ENCODE measurements at places on chromosomes 1 and 21.

- DNase-seq, result no peak
- H3K36me3 ChIP-seq, result peaks cover 75% of the 10 kb centered on the region
- H3K4me1 ChIP-seq, result no peaks in the 10 kb centered on the region
- H3K27me3 ChIP-seq, result no peaks in the 10 kb centered on the region
These were observed 30.1 kb upstream of the GNG4 start for GRCh38 chr1:235679644-235680043.

DNA sequence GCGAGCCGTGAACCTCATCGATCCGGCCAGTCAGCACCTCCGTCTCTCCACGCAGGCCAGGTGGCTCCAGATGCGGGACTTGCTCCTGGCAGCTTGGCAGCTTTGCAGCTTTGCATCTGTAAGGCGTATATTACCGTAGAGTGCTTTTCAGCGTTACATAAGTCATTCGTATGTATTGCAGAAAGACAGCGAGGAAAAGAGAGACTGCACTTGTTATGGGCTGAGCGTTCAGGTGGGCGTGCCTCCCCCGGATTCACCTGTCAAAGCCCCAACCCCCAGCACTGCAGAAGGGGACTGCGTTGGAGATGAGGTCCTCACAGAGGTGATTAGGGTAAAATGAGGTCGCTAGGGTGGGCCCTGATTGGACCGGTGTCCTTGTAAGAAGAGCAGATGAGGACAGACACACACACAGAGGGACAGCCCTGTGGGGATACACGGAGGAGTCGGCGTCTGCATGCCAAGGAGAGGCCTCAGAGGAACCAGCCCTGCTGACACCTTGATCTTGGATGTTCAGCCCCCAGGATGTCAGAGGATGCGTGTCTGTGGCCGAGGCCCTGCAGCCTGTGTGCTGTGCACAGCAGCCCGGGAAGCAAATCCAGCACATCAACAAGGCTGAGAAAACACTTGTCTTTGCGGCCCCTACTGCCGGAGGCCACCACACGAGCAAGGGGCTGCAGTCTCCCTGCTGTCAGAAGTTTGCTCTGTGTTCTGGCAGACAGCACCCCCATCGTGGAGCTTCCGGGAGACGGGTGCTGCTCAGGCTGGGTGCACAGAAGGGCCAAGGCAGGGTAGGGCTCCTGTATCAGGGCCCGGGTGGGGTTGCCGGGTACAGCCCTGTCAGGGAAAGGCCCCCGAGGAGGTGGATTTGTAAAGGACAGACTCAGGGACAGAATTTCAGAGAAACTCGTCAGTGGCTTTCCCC, 10.9 kb upstream of the AGPAT3 start:
- peaks cover 17% of the 10 kb centered on the region for H3K4me1 ChIP-seq
- H3K27ac ChIP-seq, result peak overlapping the region; percentile 54
- H3K36me3 ChIP-seq, result no peaks in the 10 kb centered on the region
- DNase-seq, result no peak
- no peak overlapping the region for H3K4me3 ChIP-seq
- H3K27me3 ChIP-seq, result peaks cover 19% of the 10 kb centered on the region

- no peaks in the 10 kb centered on the region for H3K27me3 ChIP-seq
- no peak for DNase-seq
- H3K27ac ChIP-seq, result no peak overlapping the region
- peaks cover 36% of the 10 kb centered on the region for H3K4me1 ChIP-seq
- H3K4me3 ChIP-seq, result no peak overlapping the region
These were observed 59.2 kb downstream of the TIAM1 start for GRCh38 chr21:31284797-31285397.

DNA sequence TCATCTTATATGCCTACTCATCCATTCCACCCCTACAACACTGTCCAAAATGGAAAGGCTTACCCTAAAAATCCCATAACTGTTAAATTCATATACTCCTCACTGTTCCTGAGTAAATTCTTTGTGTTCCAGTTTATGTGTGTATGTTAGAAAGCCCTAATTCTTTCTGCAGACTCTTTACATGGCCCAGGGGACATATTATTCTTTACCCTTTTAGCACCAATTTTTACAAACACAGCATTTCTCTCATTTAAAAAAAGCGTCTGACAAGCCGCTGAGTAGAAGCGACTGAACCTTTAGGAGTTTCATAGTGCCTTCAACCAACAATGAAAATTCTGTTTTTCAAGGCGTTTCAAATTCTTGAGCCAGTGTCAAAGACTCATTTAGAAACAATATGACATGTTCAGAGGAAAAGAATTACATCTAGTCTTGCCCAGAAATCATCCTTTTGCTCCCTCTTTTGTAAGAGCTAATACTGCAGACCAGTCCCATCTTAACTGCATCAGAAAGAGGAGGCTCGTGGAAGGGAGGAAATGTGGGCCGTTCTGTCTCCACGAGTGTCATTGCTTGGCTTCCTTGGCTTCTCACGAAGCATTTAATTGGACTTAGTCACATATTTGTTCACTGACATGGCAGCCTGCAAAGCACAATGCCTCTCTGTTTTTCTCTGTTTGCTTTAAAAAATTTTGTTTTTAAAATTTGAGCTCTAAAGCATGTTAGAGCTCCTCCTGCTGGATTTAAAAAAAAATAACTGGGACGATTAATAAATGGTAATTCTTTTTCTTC, 21.3 kb upstream of the C1orf105 start:
- H3K27me3 ChIP-seq, result no peaks in the 10 kb centered on the region
- peak overlapping the region; percentile 39 for H3K27ac ChIP-seq
- H3K4me3 ChIP-seq, result peak overlapping the region; percentile 40
- no peaks in the 10 kb centered on the region for H3K36me3 ChIP-seq
- DNase-seq, result no peak
- H3K4me1 ChIP-seq, result peaks cover 73% of the 10 kb centered on the region

DNA sequence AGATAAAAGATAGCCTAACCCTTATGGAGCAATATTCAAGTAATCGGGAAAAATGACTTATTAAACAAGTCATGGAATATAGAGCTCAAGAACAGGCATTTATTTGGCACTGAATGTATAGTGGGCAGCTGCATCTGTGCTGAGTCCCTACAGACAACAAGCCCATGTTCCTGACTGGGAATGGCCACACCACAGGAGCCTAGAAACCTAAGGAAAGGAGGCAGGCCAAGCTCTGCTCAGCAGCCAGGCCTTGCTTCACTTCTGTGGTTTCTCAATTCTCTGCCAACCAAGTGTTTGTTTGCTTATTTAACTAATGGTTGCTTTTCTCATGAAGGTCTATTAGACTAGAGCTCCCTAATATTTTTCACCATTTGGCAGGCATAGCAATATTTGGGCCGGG, 21.5 kb downstream of the AK2 start:
- H3K4me1 ChIP-seq, result peaks cover 15% of the 10 kb centered on the region
- DNase-seq, result no peak
- no peak overlapping the region for H3K27ac ChIP-seq
- no peaks in the 10 kb centered on the region for H3K27me3 ChIP-seq
- H3K4me3 ChIP-seq, result no peak overlapping the region
- H3K36me3 ChIP-seq, result peaks cover 64% of the 10 kb centered on the region

DNA sequence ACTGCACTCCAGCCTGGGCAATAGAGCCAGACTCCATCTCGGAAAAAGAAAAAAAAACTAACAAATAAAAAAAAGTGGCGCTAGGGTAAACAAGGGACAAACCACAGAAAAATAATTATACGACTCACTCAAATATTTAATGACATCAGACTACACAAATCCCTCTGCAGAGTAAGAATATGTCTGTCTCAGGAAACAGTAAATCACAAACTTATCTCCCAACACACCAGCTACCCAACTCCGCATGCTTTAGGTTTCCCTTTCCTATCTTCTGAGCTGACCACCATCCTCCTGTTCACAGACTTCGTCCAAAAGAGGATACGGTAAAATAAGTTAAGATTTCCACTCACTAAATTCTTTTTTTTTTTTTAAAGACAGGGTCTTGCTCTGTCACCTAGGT, 16.2 kb downstream of the WDR47 start:
- no peak overlapping the region for H3K27ac ChIP-seq
- no peak for DNase-seq
- no peaks in the 10 kb centered on the region for H3K4me1 ChIP-seq
- H3K27me3 ChIP-seq, result no peaks in the 10 kb centered on the region
- H3K4me3 ChIP-seq, result no peak overlapping the region

- peaks cover 5% of the 10 kb centered on the region for H3K4me1 ChIP-seq
- H3K36me3 ChIP-seq, result peaks cover 3% of the 10 kb centered on the region
- no peak for DNase-seq
- H3K4me3 ChIP-seq, result no peak overlapping the region
These were observed 5.4 kb upstream of the DEDD start for GRCh38 chr1:161137881-161138280.

- no peaks in the 10 kb centered on the region for H3K36me3 ChIP-seq
- no peak for DNase-seq
- H3K27me3 ChIP-seq, result peaks cover 10% of the 10 kb centered on the region
- no peak overlapping the region for H3K27ac ChIP-seq
These were observed 6.3 kb downstream of the HFM1 start for GRCh38 chr1:91398291-91398690.

- no peaks in the 10 kb centered on the region for H3K36me3 ChIP-seq
- H3K27me3 ChIP-seq, result peaks cover 1% of the 10 kb centered on the region
- H3K4me1 ChIP-seq, result peaks cover 5% of the 10 kb centered on the region
- DNase-seq, result no peak
- no peak overlapping the region for H3K27ac ChIP-seq
These were observed 20.5 kb upstream of the SIPA1L2 start for GRCh38 chr1:232650418-232650817.

DNA sequence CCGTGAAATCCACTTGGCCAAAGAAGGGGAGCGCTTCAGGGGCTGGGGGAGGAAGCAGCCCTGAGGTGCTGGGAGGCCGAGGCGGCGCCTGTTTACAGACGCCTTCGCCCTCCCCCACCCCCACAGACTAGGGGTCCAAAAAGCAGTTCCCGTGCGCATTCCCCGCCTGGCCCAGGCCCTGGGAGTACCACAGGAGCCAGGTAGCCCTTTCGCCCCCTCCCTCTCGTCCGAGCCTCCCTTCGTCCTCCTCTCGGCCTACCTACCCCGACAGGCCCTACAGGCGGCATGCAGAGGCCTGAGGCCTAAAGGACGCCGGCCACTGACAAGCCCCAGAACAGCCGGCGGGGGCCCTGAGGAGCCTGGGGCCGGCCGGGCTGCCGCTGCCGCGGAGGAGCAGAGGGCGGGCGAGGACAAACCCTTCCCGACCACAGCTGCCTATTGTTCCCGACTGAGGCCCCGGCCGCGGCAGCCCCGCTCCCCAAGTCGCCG, 522 bp downstream of the RC3H1 start:
- peak overlapping the region; percentile 98 for H3K4me3 ChIP-seq
- peak overlapping the region; percentile 88 for H3K27ac ChIP-seq
- H3K4me1 ChIP-seq, result peaks cover 56% of the 10 kb centered on the region

DNA sequence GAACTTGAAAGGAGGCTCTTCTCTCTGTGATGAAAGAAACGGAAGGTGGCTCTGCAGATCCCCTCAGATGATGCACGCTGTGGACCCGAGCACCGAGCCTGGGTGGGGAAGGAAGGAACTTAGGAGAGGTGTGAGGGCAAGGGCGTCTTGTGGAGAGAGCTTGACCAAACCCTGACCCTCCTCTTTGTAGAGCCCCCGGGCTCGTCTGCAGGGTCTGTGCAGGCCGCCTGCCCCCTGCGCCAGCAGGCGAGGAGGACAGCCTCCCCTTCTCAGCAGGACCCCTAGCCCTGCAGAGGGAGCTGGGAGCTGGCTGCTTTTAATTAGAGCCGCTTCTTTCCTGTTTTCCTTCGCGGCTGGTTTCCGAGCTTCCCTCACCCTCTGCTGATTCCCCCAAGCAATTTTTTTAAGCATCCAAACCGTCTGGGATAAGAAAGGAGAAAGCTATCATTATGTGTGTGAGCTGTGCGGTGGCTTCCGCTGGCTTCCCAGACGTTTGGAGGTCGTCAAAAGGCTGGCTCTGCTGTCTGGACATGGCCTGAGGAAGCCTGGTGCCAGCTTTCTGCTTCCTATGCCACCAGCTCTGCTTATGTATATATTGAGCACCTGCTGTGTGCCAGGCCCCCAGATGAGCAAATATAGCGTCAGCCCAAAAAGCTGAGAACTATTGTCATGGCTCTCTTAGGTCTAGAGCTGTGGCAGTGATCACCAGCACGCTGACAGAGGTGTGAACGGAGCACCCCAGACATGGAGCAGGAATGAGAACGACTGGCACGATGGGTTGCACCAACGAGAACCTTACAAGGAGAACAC, 160.2 kb upstream of the IRF2BP2 start:
- peaks cover 5% of the 10 kb centered on the region for H3K36me3 ChIP-seq
- H3K27me3 ChIP-seq, result no peaks in the 10 kb centered on the region
- H3K27ac ChIP-seq, result peak overlapping the region; percentile 94
- peaks cover 72% of the 10 kb centered on the region for H3K4me1 ChIP-seq

DNA sequence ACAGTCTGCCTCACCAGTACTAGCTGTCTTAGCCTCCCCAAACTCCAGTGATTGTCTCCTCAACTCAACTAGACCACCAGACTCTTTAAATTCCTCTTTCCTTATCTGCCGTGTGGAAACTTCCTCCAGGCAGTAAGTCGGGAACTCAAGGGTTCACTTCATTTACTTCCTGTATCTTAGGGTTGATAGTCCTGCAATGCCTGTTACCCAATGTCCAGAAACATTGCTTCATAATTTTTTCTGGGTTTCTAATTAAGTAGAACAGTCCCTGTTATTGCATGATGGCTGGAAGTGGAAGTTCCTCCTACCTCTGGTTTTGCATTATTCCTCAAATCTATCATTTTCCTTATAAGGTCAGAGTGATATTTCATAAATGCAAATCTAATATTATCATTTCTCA, 60.8 kb upstream of the RNF11 start:
- no peak overlapping the region for H3K27ac ChIP-seq
- peaks cover 19% of the 10 kb centered on the region for H3K27me3 ChIP-seq
- H3K4me3 ChIP-seq, result no peak overlapping the region
- no peaks in the 10 kb centered on the region for H3K36me3 ChIP-seq

GRCh38 chr1:9181990-9182783, 52.4 kb upstream of the H6PD start:
- peaks cover 8% of the 10 kb centered on the region for H3K4me1 ChIP-seq
- peak overlapping the region; percentile 77 for H3K4me3 ChIP-seq
- H3K27ac ChIP-seq, result no peak overlapping the region
- peaks cover 23% of the 10 kb centered on the region for H3K27me3 ChIP-seq

GRCh38 chr1:113891631-113892220, 4.3 kb upstream of the BCL2L15 start:
- DNase-seq, result no peak
- no peaks in the 10 kb centered on the region for H3K27me3 ChIP-seq
- H3K4me3 ChIP-seq, result no peak overlapping the region
- H3K27ac ChIP-seq, result no peak overlapping the region

GRCh38 chr1:3822421-3822820, 26.1 kb upstream of the LRRC47 start:
- no peaks in the 10 kb centered on the region for H3K27me3 ChIP-seq
- no peak for DNase-seq
- no peak overlapping the region for H3K27ac ChIP-seq
- H3K36me3 ChIP-seq, result peaks cover 15% of the 10 kb centered on the region
- no peak overlapping the region for H3K4me3 ChIP-seq

DNA sequence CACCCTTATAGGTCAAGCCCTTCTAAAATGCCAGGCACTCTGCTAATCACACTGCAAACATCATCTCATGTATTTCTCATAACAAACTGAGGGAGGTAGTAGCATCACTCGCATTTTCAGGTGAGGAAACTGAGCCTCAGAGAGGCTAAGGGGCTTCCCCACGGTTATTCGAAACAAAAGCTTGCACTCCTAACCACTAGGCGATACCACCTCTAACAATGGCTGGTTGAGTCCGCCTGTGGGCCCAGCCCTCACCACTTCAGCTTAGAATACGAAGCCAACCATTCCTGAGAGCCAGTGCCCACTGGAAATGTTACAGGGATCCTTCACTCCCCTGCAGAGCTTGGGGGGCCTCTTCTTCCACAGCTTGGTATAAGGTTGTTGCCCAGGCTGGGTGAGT, 65.3 kb upstream of the TENT5C start:
- no peak for DNase-seq
- H3K27ac ChIP-seq, result no peak overlapping the region
- no peak overlapping the region for H3K4me3 ChIP-seq
- H3K27me3 ChIP-seq, result no peaks in the 10 kb centered on the region
- no peaks in the 10 kb centered on the region for H3K36me3 ChIP-seq
- H3K4me1 ChIP-seq, result peaks cover 15% of the 10 kb centered on the region
